Fibroblast of lung (primary cell): ENCODE measurements at places on chromosomes 1 and 21. TPM values are rescaled to one million over a fixed set of nuclear protein-coding genes. Genes with fewer than 3 reads are reported as not detected.
A peak's percentile ranks its signal among the peaks of the same experiment; 100 is the strongest.

- no peak for DNase-seq
These were observed 124.3 kb upstream of the CACNA1E start for GRCh38 chr1:181359012-181359411.

- DNase-seq: no peak
These were observed 163.1 kb downstream of the PCNX2 start for GRCh38 chr1:233132445-233132844.

Gene WNT9A
- total RNA-seq: 1.0 and 5.3 TPM in 2 replicates

Gene FCER1G
- not detected in 2 replicates for total RNA-seq

Gene BCAS2
- 45.4 and 49.8 TPM in 2 replicates for total RNA-seq

- no peak for DNase-seq
These were observed 255.0 kb upstream of the ADGRL2 start for GRCh38 chr1:81545734-81546133.

Gene GJA8
- not detected in 2 replicates for total RNA-seq

- peak; percentile 88 for DNase-seq
These were observed 84.4 kb downstream of the CD58 start for GRCh38 chr1:116486424-116486823.

Gene CCDC27
- total RNA-seq: not detected in 2 replicates

Gene TRIM45
- 4.6 and 8.4 TPM in 2 replicates for total RNA-seq
